Hematopoietic multipotent progenitor cell (in vitro differentiated cells): ENCODE measurements at places on chromosomes 12 and 14.

- no peak for DNase-seq
Observed at GRCh38 chr12:13251521-13251920, 55.0 kb downstream of the EMP1 start.

GRCh38 chr14:82911930-82912329 is 1378.3 kb upstream of the SEL1L start:
- DNase-seq, result no peak

DNA sequence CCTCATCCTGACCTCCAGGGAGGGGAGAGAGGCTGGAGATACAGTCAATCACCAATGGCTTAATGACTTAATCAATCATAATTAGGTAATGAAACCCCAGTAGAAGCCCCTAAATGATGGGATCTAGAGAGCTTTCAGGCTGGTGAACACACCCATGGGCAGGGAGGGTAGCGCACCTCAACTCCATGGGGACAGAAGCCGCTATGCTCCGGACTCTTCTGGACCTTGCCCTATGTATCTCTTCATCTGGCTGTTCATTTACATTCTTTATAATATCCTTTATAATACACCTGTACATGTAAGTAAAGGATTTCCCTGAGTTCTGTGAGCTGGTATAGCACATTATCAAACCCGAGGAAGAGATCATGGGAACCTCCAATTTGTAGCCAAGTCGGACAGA is 205.9 kb downstream of the STXBP6 start:
- no peak for DNase-seq

DNA sequence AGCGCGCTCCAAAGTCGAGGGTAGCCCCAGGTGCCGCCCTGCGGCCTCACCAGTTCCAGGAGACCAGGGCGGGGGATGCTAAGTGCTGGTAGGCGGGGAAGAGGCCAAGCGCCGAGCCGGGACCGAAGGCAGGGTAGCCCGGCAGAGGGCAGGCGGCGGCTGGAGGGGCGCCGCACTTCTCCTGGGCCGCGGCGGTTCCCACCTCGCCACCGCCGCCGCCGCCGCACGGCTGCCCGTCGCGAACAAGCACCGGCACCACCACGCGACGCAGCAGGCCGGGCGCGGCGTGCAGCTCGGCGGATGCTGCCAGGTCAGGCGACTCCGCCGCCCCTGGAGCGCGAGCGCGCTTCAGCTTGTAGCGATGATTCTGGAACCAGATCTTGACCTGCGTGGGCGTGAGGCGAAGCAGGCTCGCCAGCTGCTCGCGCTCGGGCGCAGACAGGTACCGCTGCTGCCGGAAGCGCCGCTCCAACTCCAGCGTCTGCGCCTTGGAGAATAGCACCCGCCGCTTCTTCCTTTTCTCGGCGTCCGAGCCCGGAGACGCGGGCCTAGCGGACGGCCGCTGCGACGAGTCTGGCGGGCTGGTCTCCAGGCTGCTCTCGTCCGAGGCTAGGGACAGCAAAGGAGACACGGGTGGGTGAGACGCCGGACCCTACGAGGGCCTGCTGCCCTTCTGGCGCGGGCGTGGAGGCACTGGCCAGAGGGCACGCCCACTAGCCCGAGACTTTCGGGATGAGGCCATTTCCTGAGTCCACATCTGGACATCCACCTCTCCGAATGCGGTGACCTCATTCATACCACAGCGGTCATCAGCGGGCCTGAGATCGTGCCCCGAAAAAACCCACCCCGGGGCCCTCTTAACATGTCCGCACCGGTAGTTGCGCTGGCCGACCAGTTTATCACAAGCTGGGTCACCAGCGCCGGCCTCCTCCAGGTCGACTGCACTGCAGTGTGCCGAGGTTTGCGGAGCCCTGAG is 1.3 kb downstream of the NKX2-8 start:
- peak; percentile 17 for DNase-seq

- no peak for DNase-seq
Observed at GRCh38 chr14:98278800-98279199, 993.2 kb downstream of the BCL11B start.

GRCh38 chr12:27511031-27511722 is 12.8 kb upstream of the PPFIBP1 start:
- DNase-seq, result no peak

- no peak for DNase-seq
Observed at GRCh38 chr12:25200703-25201102, 5.7 kb downstream of the ETFRF1 start.

DNA sequence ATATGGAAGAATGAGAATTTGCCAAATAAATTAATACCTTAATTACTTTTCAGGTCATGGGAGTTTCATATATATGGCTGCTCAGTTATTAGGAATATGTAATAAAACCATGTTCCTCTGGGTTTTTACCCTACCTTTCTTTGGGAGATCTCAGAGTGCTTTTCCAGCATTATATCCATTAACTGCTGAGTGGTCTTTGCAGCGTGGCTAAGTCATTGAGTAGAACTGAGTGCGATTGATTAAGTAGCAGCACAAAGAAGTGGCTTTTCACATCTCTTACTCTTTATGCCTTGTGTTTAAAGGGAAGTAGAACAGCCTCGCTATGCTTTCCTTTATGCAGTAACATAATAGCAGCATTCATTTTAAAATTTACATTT is 340.1 kb downstream of the SNAPC1 start:
- no peak for DNase-seq

DNA sequence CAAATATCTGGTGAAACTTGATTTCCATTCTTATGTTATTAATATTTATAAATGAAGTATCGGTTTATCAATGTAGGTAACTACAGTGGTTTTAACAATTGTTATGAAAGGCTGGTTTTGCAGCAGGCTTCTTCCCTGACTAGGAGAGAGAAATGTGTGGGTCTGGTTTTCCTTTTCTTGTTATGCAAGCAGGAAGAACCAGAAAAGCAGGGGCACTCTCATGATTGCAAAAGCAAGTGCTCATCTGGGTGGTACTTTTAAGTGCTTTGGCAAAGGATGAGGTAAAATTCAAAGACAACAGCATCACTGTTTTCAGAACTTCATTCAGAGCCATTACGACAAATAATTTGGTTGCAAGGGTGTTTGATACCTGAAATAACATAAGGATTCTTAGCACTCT is 105.6 kb downstream of the PTPRO start:
- DNase-seq, result no peak

- DNase-seq, result no peak
Observed at GRCh38 chr12:64740646-64741045, 18.6 kb downstream of the GNS start.

GRCh38 chr14:54209511-54210250 is 187.1 kb upstream of the CDKN3 start:
- DNase-seq, result no peak

GRCh38 chr14:76499399-76499798 is 123.5 kb downstream of the ESRRB start:
- no peak for DNase-seq

GRCh38 chr14:66477567-66477966 is 8.6 kb upstream of the CCDC196 start:
- DNase-seq, result no peak

- DNase-seq, result no peak
Observed at GRCh38 chr14:34872822-34873588, 2.2 kb downstream of the BAZ1A start.

DNA sequence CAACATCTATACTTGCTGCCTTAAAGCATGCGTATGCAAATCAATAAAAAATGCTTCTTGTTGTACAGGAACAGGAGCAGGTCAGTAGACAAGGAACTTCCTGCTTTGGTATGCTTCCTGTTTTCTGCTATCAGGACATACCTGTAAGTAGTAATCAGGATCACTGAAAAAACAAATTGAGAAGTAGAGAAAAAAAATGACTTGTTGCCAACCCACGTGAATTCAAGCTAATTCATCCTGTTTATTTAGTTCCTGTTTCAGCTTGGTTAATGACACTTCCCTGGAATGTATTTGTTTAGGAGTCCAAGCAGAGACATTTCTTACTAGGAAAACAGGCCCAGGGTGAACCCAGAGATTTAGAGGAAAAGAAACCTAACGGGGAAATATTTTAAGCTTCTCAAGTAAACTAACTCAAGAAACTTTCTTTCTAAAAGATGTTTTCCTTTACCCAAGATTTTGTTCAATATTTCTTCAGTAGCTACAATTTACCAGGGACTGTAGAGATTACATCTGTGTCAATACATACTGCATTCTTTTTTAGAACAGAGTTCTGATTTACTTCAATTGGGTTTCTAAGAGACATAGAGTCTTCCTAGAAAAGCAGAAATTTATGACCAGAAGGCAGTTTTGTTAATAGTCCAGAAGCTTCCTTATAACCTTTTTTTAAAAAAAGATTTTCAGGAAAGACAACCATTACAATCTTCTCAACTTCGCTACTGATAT is 124.2 kb downstream of the PAWR start:
- DNase-seq, result no peak

- DNase-seq, result no peak
Observed at GRCh38 chr14:27727251-27727770, 1039.3 kb upstream of the FOXG1 start.

DNA sequence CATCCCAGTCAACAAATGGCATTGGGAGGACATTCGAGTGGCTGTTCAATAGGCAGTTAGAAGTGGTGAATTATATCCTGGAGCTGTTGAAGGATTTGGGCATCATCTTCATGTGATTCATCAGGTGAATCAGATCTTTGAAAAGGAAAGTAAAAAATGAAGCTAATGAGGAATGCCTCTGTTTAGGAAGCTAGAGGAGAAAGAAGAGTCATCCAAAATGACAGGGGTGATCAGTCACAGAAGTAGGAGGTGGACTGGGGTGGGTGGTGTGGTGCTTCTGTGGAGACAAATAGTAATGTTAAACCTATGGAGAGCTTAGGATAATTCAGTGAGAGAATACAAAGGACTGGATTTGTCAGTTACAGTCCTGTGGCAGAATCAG is 32.7 kb downstream of the DIP2B start:
- DNase-seq, result no peak

DNA sequence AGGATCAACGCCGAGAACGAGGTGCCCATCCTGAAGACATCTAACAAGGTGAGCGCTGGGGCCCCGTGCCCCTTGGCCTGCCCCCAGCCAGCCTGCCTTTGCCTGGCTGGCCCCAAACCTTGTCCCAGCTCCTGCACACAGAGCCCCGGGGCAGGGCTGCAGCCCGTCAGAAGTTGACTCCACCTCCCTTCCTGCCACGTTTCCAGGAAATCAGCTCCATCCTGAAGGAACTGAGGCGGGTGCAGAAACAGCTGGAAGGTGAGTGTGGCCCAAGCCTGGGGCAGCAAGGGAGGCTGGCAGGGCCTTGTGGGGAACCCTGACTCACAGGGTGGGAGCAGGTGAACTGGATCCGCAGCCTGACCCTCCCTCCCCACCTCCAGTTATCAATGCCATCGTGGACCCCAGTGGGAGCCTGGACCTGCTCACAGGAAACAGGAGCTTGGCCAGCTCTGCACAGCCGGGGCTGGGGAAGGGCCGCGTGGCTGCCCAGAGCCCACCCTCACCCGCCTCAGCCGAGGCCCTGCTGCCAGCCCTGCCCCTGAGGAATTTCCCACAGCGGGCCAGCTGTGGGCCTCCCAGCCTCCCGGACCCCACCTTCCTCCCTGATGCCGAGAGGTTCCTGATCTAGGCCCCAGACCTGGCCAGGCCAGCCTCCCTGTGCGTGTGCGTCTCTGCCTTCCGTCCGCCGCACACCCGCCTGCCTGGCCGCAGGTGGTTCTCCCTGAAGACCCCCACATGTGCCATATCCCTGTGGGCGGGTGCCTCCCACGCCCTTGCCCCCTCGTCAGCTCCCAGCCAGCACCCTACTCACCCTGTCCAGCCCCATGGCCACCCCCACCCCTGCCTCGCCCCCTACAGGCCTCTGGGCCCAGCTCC is 29.5 kb downstream of the CEP170B start:
- DNase-seq, result no peak

DNA sequence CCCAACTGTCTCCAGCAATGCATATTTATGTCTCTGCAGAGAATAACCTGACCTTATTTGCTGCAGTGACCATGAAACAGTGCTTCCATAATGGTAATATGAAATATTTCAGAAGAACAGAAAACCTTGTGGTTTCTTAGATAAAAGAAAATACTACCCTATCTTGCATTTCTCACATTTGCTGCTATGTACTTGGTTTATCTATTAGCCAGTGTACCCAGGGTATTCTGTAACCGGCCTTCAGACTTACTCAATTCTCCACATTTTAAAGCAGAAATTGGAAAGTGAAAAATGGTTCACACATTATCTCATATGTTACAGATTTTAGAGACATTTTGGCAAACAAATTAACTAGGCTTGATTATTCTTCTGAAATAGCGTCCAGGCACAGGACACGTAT is 57.9 kb upstream of the CCDC91 start:
- DNase-seq, result no peak

DNA sequence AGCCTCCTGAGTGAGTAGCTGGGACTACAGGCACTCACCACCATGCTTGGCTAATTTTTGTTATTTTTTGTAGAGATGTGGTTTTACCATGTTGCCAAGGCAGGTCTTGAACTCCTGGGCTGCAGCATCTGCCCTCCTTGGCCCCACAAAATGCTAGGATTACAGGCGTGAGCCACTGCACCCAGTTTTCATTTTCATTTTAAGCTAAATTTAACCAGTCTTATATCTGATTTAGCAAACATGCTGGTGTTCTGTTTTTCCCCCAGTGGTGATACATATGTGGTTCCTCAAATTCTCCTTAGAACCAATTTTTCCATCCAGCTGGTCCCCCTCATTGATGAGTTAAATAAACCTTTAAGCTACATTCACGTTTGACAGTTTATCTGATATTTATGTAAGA is 43.8 kb upstream of the BICD1 start:
- DNase-seq, result no peak

DNA sequence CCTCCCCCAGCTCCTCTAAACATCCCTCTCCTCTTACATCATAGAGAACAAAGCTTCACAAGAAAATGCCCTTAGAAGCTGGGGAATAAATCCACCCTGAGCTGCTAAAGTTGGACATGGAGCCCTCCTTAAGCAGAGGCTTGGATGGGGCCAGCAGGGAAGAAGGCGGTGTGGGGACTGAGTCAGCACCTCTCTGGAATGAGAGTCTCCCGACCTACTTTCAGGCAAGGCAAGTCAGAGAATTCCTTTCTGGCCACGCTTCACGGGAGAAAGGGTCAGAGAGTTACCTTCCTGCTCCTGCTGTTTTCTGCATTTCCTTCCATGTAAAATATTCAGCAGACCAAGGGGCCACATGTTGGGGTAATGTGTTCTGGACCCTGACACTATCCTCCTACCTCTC is 113.3 kb upstream of the PRB2 start:
- DNase-seq, result no peak

GRCh38 chr14:65282896-65283253 is 129.7 kb upstream of the FUT8 start:
- DNase-seq, result no peak
